ENCODE measurements at places on chromosomes 2 and 18.

DNA sequence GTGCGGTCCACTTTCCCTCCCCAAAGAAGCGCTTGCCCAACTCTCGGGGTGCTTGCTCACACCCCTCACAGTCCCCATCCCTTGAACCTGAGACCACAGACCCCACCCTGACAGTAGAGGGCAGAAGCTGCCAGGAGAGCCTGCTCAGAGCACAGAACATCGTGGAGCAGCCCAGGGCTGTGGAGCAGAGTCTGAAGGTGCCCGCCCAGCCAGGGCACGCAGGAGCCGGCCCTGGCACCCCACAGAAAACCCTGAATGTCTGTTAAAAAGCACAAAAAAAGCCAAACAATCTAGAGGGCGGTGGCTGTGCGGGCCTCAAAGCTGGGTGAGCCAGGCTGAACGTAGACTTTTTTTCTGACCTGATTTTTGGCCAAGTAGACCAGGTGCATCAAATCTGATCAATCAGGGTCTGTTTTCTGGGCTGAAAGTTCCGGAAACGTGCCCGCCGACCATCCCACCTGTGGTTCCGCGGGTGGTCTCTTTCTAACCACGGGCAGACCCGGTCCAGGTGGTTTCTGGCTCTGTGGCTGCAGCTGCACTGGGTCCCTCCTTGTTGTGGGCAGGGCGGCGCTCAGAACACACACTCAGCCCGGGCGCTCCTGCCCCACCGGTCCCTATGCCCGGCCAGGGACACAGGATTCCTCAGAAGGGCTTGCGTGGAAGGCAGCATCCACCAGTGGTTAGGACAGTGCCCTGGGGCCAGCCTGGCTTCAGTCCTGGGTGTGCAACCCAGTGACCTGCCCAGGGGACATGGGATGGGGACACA lies 66.3 kb downstream of the SLC66A2 start:
- DNase-seq: no peak

DNA sequence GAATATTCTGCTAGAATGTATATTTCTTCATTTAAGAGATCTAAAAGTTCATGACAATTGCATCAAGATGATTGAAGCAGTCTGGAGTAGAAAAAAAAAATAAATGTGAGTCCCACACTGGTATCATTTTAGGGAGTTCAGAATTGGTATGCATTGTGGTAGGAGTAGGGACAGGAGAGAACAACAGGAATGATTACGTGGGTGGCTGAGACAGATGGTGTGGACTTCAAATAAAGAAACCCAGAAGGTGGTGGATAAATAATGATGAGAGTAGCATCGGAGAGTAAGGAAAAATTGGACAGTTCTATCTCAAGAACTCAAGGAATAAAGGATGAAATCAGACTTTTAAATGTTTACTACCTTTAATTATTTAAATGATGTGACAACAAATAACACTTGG lies 289.6 kb downstream of the GALNT13 start:
- no peak for DNase-seq

- no peak for DNase-seq
Measured at GRCh38 chr18:44786688-44787087, 106.0 kb downstream of the SETBP1 start.

- no peak for DNase-seq
Measured at GRCh38 chr2:211149731-211150130, 593.3 kb downstream of the CPS1 start.

DNA sequence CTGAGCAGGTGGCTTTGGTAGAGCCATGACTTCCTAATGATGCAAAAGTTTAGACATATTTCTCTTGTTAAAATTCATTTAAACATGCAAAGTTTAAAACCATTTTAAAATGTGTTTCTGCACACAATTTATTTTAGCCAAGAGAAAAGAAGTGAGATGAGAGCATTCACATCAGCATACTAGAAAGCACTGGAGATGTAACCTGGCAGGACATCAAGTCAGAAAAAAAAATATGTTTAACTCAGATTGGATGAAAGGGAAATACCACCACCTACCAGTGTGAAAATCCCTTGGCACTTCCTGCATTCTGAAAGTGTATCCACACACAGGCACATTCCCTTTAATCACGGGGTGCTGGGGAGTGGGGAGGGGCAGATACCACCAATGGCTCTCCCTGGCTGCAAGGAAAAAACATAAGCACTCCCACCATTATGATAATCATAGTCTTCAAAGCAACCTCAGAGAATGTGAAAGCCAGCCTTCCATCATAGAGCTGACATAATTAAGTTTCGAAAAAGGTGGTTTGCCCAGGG lies 25.0 kb downstream of the DNER start:
- no peak for DNase-seq

GRCh38 chr2:46679761-46680160 lies 200.4 kb downstream of the TMEM247 start:
- DNase-seq: no peak

GRCh38 chr2:120798567-120799247 lies 63.0 kb downstream of the GLI2 start:
- DNase-seq: no peak

DNA sequence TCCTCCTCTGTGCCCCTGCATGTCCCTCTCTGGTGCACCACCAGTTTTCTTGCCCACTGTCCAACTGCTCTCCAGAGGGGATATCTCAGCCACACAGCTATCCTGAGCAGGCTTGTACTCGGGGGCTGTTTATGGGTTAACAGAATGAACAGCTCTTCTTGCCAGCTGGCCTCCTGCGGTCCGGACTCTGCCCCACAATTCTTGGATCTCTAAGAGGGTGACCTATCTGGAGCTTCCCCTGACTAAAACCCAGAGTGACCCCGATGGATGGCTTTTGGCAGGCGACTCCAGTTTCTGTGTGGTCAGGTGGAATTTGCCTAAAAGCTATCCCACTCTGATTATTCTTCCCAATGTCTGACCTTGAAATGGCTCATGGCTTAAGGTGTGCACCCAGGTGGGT lies 9.1 kb downstream of the SOWAHC start:
- DNase-seq: no peak

DNA sequence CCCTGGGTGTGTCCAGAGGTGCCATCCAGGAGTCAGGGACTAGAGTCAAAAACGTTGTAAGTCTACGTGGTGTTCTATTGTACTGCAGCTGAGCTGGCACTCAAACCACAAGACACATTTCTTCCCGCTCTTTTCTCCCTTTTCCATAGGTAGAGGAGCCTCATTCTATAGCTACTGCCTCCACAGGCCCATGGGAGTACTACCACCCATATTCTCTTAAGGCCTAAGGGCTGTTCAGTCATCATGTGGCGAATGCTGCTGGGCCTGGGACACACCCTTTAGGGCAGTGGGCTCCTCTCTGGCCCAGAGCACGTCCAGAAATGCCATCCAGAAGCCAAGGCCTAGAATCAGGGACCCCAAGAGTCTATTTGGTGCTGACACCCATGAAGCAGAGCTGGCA lies 1271.7 kb downstream of the CNTNAP5 start:
- DNase-seq: no peak

DNA sequence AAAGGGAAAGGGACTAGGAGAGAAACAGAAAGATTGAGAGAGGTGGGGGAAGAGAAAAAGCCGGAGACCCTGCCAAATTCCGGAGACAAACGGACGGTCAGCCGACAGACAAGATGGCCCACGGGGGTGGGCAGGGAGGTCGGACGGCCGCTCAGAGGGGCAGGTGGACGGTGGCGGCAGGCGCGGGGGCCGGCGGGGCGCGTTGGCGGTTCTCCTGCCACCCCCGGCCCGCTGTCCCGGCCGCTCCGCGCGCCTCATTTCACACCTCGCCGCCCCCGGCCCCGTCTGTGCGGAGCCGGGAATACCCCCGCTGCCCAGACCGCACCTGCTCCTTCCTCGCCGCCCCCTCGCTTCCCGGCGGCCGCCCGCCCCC lies 935 bp downstream of the SLC30A3 start:
- no peak for DNase-seq
